ENCODE measurements at places on chromosomes 12 and 14. TPM values are rescaled to one million over a fixed set of nuclear protein-coding genes. Genes with fewer than 3 reads are reported as not detected.

The SIX6 gene
- 1.4 TPM for total RNA-seq

The STXBP6 gene
- 5.9 TPM for total RNA-seq

The KIF26A gene
- total RNA-seq, result 40.2 TPM

DNA sequence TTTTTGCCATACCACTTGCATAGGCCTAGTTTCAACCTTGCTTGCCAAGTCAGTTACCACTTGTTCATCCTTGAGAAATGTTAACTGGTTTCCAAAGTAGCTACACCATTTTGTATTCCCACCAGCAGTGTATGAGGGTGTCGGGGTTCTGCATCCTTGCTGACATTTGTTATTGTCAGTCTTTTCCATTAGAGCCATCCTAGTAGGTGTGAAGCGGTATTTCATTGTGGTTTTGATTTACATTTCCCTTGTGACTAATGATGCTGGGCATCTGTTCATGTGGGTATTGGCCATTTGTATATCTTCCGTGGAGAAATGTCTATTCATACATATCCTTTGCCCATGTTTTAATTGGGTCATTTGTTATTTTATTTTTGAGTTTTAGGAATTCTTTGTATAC, 27.6 kb upstream of the GALNT16 start:
- H3K4me3 ChIP-seq, result no peak overlapping the region
- no peaks in the 10 kb centered on the region for H3K4me1 ChIP-seq
- no peak for DNase-seq
- H3K27me3 ChIP-seq, result no peaks in the 10 kb centered on the region
- no peaks in the 10 kb centered on the region for H3K36me3 ChIP-seq
- H3K27ac ChIP-seq, result no peak overlapping the region

The ZDHHC22 gene
- total RNA-seq, result 0.31 TPM

- H3K27ac ChIP-seq, result no peak overlapping the region
- DNase-seq, result no peak
- no peaks in the 10 kb centered on the region for H3K4me1 ChIP-seq
- peaks cover 4% of the 10 kb centered on the region for H3K36me3 ChIP-seq
- H3K27me3 ChIP-seq, result no peaks in the 10 kb centered on the region
Measured at GRCh38 chr12:108542320-108542719, 18.7 kb downstream of the SART3 start.

DNA sequence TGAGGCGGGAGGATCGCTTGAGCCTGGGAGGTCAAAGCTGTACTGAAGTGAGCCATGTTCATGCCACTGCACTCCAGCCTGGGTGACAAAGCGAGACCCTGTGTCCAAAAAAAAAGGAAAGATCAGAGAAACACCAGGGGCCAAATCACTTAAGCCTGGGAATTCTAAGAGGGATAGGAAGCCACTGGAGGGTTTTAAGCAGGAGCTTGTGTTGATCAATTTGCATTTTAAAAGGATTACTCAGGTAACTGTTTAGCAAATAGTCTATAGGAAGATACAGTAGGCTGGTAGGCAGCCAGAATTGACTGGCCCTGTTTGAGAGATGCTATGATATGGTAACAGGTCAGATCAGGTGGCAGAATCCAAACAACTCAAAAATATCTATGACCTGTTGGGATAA, 162.7 kb downstream of the SPTSSA start:
- DNase-seq, result no peak
- no peaks in the 10 kb centered on the region for H3K27me3 ChIP-seq
- no peak overlapping the region for H3K4me3 ChIP-seq
- no peak overlapping the region for H3K27ac ChIP-seq

DNA sequence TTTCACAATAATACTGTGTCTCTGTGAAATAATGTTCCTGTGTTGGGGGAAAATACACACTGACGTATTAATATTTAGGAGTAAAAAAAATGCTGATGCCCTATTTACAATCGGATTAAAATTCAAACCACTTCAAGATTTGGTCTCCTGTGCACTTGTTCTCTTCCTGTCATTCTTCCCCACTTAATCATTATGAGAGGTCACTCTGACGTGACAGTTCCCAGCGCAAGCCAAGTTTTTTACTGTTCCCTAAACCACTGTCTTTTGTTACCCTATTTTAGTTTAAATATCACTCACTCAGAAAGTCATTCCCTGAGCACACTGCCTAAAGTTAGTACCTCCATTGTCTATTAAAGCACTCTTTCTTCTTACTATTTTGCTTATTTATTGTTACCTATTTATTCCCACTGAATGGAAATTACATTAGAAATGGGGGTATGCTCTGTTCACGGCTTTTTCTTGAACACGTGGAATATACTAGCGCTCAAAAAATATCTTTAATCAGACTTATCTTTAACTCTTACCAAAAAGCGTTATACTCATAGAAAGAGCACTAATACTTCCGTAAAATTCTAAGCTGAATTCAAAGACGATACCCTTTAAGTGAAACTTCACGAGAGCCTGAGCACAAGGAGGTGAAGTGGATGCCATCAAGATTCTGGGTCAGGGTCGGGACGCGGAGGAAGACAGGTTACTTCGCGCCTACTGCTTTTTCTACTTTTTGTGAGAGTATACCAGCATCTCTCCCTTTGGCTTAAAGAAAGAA, 670 bp upstream of the PSMA3 start:
- no peaks in the 10 kb centered on the region for H3K27me3 ChIP-seq
- peaks cover 14% of the 10 kb centered on the region for H3K4me1 ChIP-seq
- peak overlapping the region; percentile 78 for H3K4me3 ChIP-seq
- no peak overlapping the region for H3K27ac ChIP-seq
- H3K36me3 ChIP-seq, result no peaks in the 10 kb centered on the region

The KCNJ8 gene
- not detected for total RNA-seq

- peaks cover 7% of the 10 kb centered on the region for H3K36me3 ChIP-seq
- peaks cover 44% of the 10 kb centered on the region for H3K4me1 ChIP-seq
- peak overlapping the region; percentile 45 for H3K4me3 ChIP-seq
- DNase-seq, result peak; percentile 82
- H3K27ac ChIP-seq, result peak overlapping the region; percentile 94
Measured at GRCh38 chr12:53677016-53677799, 1.3 kb upstream of the ATP5MC2 start.

GRCh38 chr14:42994051-42994736, 1387.5 kb downstream of the LRFN5 start:
- H3K27ac ChIP-seq, result no peak overlapping the region
- no peak overlapping the region for H3K4me3 ChIP-seq
- H3K27me3 ChIP-seq, result no peaks in the 10 kb centered on the region
- H3K4me1 ChIP-seq, result no peaks in the 10 kb centered on the region
- no peak for DNase-seq

DNA sequence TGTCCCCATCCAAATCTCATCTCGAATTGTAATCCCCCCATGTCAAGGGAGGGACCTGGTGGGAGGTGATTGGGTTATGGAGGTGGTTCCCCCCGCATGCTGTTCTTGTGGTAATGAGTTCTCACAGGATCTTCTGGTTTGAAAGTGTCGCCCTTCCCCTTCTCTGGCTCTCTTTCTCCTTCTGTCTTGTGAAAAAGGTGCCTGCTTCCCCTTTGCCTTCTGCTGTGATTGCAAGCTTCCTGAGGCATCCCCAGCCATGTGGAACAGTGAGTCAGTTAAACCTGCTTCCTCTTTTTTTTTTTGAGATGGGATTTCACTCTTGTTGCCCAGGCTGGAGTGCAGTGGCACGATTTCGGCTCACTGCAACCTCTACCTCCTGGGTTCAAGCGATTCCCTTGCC, 104.0 kb downstream of the CCDC91 start:
- H3K27me3 ChIP-seq, result no peaks in the 10 kb centered on the region
- H3K36me3 ChIP-seq, result no peaks in the 10 kb centered on the region
- no peak for DNase-seq
- no peak overlapping the region for H3K4me3 ChIP-seq

All from neural progenitor cell (in vitro differentiated cells).